ENCODE measurements at places on chromosomes 1 and 21. TPM values are rescaled to one million over a fixed set of nuclear protein-coding genes. Genes with fewer than 3 reads are reported as not detected.
A peak's percentile ranks its signal among the peaks of the same experiment; 100 is the strongest.

DNA sequence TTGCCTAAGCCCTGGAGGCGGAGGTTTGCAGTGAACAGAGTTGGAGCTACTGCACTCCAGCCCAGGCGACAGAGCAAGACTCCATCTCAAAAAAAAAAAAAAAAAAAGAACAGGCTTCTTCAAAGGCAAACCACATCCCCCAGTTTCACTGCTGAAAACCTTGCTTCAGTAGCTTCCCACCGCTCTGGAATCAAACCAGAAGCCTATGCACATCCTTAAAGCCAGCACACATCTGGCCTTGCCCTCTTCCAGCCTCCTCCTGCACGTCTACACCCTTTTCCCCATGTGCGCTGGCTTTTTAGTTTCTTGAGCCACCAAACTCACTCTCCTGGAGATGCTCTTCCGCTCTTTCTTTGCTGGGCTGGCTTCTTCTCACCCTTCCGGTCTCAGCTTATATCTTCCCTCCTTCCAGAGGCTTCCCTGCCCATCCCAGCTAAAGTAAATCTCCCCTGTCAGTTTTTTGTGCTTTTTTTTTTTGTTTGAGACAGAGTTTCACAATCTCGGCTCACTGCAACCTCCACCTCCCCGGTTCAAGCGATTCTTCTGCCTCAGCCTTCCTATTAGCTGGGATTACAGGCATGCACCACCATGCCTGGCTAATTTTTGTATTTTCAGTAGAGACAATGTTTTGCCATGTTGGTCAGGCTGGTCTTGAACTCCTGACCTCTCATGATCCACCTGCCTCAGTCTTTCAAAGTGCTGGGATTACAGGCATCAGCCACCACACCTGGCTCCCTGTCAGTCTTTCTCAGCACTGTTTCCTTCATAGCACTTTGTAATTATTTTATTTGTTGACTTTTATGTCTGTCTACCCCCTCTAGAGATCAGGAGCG, 42.0 kb upstream of the ID3 start:
- H3K36me3 ChIP-seq = no peaks in the 10 kb centered on the region
- peak overlapping the region; percentile 69 for H3K4me3 ChIP-seq
- peak overlapping the region; percentile 85 for H3K27ac ChIP-seq
- H3K27me3 ChIP-seq = no peaks in the 10 kb centered on the region
- no peak for DNase-seq

- H3K4me1 ChIP-seq = no peaks in the 10 kb centered on the region
- no peak overlapping the region for H3K27ac ChIP-seq
- H3K36me3 ChIP-seq = peaks cover 3% of the 10 kb centered on the region
- no peak for DNase-seq
These were observed 15.3 kb upstream of the SYT2 start for GRCh38 chr1:202725526-202725925.

GRCh38 chr1:36653850-36654249, 171.1 kb upstream of the CSF3R start:
- peaks cover 13% of the 10 kb centered on the region for H3K27me3 ChIP-seq
- H3K4me1 ChIP-seq = no peaks in the 10 kb centered on the region
- no peak for DNase-seq
- H3K36me3 ChIP-seq = no peaks in the 10 kb centered on the region
- H3K27ac ChIP-seq = no peak overlapping the region

GRCh38 chr1:35408925-35409324, 140.4 kb downstream of the ZMYM4 start:
- H3K27me3 ChIP-seq = no peaks in the 10 kb centered on the region
- no peak for DNase-seq
- H3K27ac ChIP-seq = no peak overlapping the region
- H3K4me1 ChIP-seq = no peaks in the 10 kb centered on the region
- H3K36me3 ChIP-seq = peaks cover 30% of the 10 kb centered on the region

DNA sequence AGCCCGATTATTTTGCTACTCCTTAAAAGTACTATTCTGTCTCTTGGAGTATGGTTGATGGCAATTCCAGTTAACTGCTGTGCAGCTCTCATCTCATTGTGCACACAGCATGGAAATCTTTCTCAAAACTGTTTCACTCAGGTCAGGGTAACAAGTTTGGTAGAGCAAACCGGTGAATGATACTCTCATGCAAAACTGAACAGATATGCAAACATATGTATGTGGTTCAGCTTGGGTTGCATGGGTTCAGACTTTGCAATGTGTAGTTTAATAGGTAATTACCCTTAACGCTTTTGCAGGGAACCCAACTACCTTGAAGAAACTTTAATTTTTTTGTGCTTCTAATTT, 2.2 kb downstream of the GADD45A start:
- peaks cover 22% of the 10 kb centered on the region for H3K36me3 ChIP-seq
- H3K27me3 ChIP-seq = no peaks in the 10 kb centered on the region
- peaks cover 43% of the 10 kb centered on the region for H3K4me1 ChIP-seq
- DNase-seq = no peak

DNA sequence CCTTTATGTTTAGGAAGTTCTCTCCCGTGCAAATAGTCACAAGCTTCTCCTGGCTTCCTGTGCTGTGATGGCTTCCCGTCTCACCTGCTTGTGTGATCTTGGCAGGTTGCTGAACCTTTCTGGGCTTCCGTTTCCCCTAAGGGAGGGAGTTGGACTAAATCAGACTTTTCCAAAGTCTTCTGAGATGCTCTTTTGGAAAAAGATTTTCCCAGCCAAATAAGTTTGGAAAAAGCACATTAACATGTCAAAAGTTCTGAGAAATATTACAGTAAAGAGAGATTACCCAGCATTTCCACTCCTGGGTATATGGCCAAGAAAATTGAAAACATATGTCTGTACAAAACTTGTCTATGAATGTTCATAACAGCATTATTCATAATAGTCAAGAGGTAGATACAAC, 36.0 kb upstream of the TENT5C start:
- H3K36me3 ChIP-seq = no peaks in the 10 kb centered on the region
- no peak for DNase-seq
- no peaks in the 10 kb centered on the region for H3K27me3 ChIP-seq
- no peak overlapping the region for H3K4me3 ChIP-seq
- H3K4me1 ChIP-seq = peaks cover 12% of the 10 kb centered on the region

DNA sequence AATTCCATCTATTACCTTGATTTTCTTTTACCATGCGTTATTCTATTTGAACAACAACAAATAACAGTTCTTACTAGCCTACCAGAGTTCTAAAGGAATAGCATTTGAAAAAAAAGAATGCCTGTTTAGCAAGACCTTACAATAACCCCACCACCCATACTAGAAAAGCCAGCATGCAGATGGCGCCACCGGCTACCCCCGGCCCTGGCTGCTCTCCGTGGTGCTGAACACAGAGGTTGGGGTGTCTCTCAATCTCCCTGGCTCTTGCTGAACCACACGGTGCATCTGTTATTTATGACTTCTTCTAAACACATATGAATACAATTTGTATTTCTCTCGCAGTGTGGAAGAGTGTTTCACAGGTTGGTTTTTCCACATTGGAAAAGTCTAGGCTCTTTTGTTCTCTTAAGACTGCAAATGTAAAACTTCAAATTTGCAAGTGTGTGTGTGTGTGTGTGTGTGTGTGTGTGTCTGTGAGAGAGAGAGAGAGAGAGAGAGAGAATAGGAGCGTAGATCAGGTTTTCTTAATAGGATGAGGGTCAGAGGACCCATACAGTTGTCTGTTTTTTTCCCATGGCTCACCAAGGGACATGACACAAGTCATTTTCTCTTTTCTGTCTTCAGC, 13.6 kb downstream of the GRIK3 start:
- no peaks in the 10 kb centered on the region for H3K4me1 ChIP-seq
- H3K4me3 ChIP-seq = no peak overlapping the region
- H3K27me3 ChIP-seq = peaks cover 16% of the 10 kb centered on the region
- H3K27ac ChIP-seq = no peak overlapping the region
- H3K36me3 ChIP-seq = no peaks in the 10 kb centered on the region
- DNase-seq = peak; percentile 53

GRCh38 chr1:39779137-39779536, 8.0 kb upstream of the OXCT2 start:
- no peak overlapping the region for H3K27ac ChIP-seq
- no peak overlapping the region for H3K4me3 ChIP-seq
- H3K4me1 ChIP-seq = no peaks in the 10 kb centered on the region
- H3K27me3 ChIP-seq = no peaks in the 10 kb centered on the region
- DNase-seq = no peak

DENND2C gene
- 0.31 TPM for total RNA-seq

LIPI gene
- not detected for total RNA-seq

All from activated naive CD4-positive, alpha-beta T cell treated with anti-CD3 and anti-CD28 coated beads for 36 hours (primary cell).